ENCODE measurements at places on chromosomes 1 and 21.

GRCh38 chr1:110428946-110429345 is 21.5 kb upstream of the LAMTOR5 start:
- no peak for DNase-seq

DNA sequence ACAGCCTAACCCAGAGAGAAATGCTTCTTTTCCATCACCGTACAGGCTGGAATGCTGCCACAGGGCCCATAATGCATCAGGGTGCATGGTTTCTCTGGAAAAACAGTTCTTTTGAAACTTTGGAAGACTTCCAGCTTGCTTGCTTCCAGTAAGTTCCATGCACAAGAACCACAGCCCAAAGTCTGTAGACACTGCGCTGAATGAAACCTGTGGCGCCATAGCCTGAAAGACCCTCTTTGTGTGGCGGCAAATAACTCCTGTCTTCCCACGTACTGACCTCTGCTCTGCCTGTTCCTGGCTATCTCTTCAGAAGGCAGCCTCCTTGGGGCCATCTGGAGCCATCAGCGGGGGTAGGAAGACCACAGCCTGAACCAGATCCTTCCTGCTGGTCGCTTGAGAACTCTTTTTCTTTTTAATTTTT is 15.1 kb downstream of the MIIP start:
- no peak for DNase-seq

GRCh38 chr21:20641241-20641640 is 357.0 kb upstream of the NCAM2 start:
- no peak for DNase-seq

DNA sequence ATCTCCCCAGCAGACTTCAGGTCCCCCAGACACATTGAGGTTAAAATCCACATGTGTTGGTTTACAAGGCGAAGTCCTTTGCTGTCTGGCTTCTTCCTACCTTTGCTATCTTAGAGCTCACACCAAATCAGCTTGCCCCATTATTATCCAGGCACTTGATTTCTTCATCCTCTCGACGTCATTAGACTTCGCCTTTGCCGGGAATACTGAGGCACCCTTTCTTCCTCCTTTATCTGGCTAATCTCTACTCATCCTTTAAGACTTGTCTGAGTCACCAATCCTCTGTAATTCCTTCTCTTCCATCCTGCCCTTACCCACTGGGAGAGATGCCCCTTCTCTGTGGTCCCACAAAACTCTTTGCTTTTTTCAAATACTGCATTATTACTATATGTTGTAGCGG is 9.2 kb upstream of the XCL2 start:
- no peak for DNase-seq

GRCh38 chr1:219460896-219461815 is 151.7 kb downstream of the ZC3H11B start:
- peak; percentile 75 for DNase-seq

DNA sequence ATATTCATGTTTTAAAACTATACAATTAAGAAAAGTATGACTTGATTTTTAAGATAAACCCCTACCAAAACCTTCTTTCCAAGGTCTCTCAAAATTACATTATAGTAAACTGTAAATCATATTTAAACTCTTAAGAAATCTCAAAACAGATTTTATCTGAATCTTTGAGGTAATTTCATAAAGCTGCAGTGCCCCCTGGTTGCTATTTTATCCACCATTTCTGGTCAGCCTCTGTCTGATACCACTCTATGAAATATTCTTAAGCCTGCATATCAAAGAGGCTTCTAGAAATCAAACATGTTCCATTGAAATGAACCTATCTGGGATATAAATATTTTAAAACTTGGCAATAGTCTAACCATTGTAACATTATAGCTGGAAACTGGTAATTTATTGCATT is 317.3 kb downstream of the COL11A1 start:
- no peak for DNase-seq

DNA sequence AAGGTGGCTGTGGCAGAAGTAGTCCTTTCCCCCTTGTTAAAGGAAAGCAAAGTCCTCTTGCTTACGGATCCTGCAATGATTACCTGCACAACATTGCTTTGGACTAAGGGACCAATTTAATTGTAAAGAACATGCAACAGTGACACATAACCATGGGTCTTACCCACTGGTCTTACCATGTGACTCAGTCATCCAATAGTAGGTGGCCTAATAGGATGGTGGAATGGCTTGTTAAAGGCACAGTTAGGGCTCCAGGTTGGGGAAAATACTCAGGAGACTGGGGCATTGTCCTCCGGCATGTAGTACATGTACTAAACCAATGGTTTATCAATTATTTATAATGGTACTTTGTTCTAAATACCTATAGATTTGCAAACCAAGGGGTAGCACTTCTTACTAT is 2.1 kb upstream of the YIPF1 start:
- DNase-seq: no peak
